Stimulated activated CD8-positive, alpha-beta memory T cell treated with anti-CD3 and anti-CD28 coated beads, Interleukin-4, amount 100 ng/mL, for 4 hours (primary cell): ENCODE measurements at places on chromosomes 6 and 20.

- DNase-seq: no peak
These were observed 8.4 kb upstream of the RIN2 start for GRCh38 chr20:19749618-19750071.

DNA sequence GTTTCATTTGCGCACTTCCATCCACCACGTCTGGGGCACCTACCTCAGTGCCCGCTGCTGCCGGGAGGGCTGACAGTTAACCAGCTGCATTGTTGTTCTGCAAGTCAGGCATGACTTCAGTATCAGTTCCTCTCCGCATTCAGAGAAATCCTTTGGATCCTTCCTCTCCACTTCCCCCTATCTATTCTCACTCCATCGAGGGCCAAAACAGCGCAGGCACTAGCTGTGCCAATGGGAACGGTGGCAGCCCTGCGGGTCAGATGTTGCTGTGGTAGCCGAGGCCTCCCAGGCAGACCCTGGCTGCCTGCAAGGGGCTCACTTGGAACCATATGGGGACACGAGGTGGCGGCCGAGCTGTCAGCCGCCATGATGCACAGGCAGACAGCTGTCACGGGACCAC lies 64.2 kb upstream of the INSM1 start:
- no peak for DNase-seq

DNA sequence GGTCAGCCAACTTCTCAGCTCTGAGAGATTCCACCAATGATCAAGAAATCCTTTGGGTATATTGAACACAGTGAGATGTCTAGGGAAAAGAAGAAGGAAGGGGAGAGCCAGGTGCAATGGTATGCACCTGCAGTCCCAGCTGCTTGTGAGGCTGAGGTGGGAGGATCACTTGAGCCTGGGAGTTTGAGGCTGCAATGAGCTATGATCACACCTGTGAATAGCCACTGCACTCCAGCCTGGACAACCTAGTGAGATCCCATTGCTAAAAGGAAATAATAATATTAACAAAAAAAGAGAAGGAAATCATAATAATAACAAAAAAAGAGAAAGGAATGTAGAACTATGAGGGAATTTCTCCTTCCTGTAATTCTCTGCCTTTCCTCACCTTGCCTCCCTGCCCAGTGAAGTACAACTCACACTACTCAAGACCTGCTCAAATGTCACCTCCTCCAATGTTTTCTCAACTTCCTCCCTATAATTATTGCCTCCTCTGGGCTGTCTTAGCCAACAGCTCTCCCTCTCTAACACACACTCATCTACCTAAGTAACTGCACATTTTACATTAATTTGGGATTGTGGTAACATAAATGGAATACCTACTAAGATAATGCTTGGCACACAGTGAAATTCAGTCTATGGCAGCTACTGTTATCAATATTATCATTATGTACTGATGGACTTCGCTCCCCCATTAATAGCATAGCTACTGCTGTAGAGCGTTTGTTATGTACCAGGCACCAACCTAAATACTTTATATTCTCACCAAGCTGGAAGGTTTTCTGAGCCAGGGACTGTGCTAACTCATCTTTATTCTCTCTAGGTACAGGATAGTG lies 103.6 kb downstream of the KIF13A start:
- no peak for DNase-seq

- no peak for DNase-seq
These were observed 26.0 kb downstream of the PRPF6 start for GRCh38 chr20:64006902-64007301.

DNA sequence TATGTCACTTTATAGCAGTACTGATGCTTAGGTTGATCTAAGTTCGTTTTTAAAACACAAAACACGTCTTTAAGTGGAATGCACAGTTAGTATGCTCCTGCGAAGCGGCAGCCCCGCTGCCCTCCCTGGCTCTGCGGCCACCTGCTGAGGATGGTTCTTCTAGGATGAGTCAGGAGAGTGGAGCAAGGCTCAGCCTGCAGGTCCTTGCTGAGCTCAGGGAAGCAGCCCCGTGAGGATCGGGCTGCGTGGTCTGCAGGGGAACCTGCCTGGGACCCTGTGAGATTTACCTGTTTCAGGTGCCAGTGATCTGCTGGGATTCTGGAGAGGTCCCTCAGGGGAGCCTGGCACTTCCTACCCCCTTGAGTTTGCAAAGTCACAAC lies 57.5 kb downstream of the SYNJ2 start:
- no peak for DNase-seq

- DNase-seq: no peak
These were observed 3.5 kb upstream of the NT5DC1 start for GRCh38 chr6:116096979-116097816.

GRCh38 chr6:22593895-22594294 lies 24.5 kb downstream of the HDGFL1 start:
- DNase-seq: no peak

GRCh38 chr20:51193066-51193772 lies 170.3 kb upstream of the KCNG1 start:
- DNase-seq: no peak

DNA sequence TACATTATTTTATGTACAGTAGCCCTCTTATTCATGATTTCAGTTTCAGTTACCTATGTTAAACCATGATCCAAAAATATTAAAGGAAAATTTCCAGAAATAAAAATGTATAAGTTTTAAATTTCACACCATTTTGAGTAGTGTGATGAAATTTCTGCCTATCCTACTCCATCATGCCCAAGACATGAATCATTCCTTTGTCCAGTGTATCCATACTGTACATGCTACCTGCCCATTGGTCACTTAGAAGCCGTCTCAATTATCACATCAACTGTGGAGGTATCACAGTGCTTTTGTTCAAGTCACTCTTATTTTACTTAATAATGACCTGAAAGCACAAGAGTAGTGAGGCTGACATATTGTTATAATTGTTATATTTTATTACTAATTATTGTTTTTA lies 32.3 kb upstream of the PLCB4 start:
- DNase-seq: no peak

DNA sequence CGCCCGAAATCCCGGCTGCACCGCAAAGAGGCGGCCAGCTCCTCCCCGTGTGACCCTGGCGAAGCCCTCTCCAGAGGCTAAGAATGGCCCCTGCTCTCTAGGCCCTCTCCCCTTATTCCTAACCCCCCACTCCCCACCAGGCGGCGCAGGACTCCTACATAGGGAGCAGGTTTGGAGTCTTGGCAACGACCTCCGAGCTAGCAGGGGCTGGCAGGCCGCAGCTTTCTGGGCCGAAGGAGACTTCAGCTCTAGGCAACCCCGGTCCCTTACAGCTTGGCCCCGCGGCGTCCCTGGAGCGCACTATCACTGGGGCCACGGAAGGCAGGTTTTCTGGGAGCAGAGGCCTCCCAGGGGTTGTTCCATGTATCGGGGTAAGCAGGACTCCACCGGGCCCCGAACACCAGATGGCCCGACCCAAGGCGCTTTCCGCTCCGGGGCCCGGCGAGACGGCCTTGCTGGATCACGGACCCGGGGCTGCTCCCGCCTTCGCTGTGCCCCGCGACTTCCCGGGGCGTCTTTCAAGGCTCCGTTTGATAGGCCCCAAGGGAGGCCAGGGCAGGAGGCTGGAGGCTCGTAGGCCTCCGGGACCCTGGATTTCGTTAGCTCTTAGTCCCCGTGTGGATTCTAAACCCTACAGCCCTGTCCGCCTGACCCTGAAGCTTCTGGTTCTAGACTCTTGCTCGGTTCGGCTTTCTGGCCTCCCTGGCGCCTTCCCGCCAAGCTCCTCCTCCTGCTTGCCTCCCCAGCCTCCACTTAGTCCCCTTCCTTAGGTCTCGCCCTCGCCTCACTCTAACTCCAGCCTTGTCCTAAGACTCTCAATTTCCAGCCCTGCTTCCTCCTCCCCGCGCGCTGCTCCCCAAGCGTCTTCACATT lies 1.9 kb downstream of the SLC32A1 start:
- no peak for DNase-seq

DNA sequence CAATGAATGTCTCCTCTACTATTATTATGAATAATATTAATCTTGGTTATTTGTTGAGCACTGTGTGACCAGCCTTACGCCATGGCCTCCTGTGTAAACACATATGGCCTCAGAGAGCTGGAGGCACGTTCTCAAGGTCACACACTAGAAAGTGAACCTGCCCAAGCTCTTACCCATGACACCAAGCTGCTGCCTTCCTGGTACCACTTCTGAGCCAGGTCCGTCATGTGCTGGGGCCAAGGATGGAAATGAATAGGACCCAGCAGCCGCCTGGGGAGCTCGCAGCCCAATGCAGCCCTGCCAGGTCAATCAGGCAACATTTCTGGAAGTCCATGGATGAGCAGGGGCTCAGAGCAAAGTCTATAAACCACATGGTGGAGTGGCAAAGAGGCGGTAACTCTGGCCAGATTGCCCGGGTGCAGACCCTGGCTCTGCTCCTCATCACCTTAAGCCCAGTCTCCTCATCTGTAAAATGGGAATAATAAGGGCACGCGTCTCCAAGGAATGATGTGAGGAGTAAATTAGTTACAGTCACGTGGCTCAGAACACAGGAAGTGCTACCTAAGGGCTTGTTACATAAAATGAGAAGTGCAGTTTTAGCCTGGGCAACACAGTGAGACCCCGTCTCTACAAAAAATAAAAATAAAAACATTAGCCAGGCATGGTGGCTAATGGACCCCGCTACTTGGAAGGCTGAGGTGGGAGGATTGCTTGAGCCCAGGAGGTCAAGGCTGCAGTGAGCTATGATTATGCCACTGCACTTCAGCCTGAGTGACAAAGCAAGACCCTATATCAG lies 61.5 kb downstream of the JPH2 start:
- DNase-seq: no peak

DNA sequence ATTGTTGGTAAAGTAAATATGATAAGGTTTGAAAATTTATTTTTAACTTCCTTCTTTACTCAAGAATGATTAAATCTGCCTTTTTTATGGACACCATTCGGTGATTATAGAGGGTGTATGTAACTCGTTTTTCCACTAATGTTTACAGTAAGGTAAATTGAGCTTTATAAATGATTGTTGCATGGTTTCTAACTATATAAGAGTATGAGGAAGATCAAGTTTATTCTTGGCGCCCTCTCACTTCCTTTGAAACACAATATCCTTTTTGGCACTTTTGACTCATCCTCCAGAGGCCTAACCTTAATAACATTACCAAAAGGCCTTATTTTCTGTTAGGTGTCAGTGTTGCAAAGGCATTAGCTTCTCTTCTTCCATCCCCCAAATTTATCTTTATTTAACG lies 41.8 kb upstream of the MTRF1L start:
- no peak for DNase-seq

GRCh38 chr6:11337306-11337705 lies 104.8 kb upstream of the NEDD9 start:
- no peak for DNase-seq

DNA sequence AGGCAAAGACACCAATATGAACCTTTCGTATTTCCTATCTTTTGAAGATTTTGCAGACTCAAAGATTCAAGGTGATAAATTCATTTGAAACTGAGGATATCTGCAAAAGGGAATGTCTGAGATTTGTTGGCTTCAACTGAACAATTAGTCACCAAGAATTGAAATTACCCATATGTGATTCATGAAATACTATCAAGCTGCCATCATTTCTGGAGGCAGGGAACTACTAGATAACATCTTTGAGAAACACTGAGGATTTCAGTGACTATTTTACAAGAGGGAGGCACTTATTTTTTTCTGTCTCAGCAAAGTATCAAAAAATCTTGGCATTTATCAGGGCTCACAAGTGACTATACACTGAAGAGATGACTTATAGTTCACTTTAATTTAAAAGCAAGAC lies 39.8 kb upstream of the MMS22L start:
- DNase-seq: no peak

DNA sequence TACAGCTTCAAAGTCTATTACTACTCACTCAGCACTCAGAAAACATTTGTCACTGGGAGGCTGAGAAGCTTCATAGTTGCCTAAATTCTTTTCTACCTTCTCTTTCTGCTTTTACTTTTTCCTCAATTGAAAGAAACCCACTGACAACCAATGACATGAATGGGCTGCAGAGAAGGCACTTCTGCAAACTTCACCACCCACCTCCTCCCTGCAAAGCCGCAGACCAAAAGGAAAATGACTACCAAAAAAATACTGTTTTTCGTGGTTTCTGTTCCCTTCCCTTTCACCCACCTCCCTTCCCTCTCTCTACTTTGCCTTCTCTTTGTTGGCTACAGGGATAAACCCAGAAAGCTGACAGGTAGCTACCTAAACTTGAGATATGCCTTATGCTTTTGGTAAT lies 3.2 kb downstream of the GNAS-AS1 start:
- no peak for DNase-seq

DNA sequence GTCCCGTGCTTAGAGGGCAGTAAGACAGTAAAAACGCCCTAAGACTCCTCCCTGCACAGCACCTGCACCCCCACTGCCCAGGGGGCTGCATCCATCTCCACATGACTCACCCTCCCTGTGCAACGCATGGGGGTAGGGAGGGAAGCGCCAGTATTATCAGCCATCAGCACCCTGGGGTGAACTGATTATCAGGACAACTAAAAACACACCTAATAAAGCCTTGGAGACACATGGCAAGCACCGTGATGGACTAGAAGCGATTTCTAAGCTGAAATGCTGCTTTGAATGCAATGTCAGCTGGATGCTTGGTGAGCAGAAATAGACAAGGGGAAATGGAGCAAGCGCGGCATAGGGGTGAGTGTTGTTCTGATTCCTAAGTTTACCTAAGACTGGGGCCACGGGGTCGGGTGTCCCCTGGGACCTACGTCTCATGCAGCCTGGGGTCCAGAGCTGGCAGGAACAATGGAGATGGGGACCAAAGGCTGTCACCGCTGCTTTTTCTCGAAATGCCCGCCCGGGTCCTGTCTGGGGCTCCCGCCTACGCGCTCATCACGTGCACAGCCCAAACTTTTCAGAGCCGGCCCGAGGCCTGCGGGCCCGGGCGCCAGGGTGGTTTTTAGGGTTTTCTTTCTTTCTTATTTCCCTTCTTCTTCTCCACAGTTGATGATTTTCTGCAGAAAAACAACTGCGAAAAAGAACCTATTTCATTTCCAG lies 702 bp upstream of the TNFAIP3 start:
- DNase-seq: no peak

GRCh38 chr6:141437685-141438084 lies 695.0 kb upstream of the GJE1 start:
- no peak for DNase-seq

GRCh38 chr6:3724451-3725144 lies 26.9 kb downstream of the PXDC1 start:
- no peak for DNase-seq

GRCh38 chr20:48819089-48819488 lies 8.7 kb downstream of the PREX1 start:
- no peak for DNase-seq

DNA sequence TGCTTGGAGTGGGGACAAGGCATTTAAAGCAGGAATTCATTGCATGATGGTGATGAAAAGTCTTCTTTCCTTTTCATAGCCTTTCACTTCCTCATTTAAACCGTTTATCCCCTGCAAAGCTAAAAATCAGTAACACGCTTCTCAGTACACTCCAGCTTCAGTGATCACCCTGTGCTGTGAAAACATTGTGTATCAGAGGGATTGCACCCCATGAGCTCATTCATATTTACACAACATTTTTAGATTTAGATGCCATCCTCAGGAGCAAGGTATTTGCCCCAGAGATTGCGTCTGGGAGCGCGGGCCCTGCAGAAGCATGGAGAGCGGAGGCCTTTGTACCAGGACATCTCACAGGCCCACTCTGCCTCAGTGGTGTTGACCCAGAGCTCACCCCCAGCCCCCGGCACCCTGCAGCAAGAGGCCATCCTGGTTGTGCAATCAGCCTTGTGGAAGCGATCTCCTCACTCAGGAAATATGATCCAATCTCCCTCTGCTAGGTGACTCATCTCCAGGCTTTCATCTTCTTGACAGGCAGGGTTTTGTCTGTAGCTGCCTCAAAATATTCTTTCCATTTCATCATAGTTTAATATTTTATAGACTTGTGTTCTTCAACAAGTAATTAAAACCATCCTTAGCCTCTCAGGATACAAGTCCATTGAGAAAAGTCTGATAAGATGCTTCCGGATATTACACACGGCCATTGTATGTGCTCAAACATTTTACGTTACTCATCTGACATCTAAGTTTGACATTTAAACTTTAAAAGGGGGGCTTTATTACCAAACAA lies 38.9 kb upstream of the THBS2 start:
- no peak for DNase-seq
